GM04503 (cell line): ENCODE measurements at places on chromosomes 5 and 9.

DNA sequence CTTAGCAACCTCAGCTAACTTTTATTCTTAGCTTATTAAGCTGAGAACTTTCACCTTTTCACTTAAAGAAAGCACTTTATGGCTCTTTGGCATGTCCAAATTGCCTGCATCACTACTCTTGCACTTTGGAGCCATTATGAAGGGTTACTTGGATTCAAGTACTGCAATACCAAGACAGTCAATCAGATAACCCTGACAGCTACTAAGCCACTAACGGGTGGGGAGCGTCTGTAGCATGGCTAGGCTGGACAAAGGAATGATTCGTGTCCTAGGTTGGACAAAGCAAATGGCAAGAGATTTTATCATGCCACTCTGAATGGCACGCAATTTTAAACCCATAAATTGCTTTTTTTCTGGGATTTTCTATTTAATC is 39.6 kb downstream of the TRPM6 start:
- DNase-seq, result no peak

DNA sequence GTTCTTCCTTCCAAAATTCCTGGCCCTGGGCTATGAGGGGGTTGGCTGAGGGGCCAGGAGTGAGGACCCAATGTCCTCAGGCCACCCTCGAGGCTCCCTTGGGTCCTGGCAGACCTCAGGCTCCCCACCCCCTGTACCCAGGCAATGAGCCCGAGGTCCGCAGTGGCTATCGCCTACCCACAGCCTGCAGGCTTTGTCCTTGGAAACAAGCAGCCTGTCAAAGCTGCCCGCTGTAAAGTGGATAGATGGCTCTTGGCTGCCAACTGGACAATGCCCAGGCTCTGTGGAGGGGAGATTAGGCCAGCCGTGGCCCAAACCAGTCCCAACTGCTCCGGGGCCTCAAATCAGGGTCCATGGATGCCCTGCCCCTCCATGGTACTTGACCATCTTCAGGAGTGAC is 2.2 kb upstream of the ADGRD2 start:
- no peak for DNase-seq

- DNase-seq, result no peak
Observed at GRCh38 chr5:116135344-116135743, 50.5 kb downstream of the COMMD10 start.

DNA sequence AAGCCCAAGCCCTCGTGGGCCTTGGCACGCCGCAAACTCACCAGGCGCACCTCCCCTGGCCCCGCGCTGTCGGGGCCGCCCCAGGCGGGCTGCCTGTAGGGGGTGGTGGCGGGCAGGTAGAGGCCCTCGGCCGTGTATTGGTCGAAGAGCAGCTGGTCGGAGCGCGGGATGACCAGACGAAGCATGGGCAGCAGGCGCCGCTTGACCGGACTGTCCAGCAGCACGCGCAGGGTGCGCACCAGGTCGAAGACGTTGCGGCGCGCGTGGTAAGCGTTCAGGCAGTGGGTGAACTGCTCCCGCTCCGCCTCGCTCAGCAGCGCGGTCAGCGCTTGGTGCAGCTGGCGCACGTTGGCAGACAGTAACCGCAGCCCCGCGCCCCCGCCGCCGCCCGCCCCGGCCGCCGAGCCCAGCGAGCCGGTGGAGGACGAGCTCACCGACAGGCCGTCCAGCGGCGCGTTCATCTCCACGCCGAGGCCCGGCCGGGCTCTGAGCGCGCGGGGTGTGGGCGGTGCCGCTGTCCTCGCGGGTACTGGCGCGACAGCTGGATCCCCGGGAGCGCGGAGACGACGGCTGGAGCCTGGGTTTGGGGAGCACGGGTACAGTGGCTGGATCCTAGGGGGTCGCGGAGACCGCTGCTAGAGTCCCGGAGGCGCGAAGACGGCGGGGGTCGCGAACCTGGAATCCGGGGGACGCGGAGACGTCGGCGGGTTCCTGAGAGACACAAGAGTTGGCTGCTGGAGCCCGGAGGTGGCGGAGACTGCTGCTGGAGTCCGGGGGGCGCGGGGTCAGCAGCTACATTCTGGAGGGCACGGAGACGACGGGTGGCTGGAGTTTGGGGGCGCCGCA is 709 bp downstream of the WHRN start:
- DNase-seq, result no peak

GRCh38 chr9:21608200-21608599 is 126.1 kb upstream of the IFNE start:
- DNase-seq, result no peak

DNA sequence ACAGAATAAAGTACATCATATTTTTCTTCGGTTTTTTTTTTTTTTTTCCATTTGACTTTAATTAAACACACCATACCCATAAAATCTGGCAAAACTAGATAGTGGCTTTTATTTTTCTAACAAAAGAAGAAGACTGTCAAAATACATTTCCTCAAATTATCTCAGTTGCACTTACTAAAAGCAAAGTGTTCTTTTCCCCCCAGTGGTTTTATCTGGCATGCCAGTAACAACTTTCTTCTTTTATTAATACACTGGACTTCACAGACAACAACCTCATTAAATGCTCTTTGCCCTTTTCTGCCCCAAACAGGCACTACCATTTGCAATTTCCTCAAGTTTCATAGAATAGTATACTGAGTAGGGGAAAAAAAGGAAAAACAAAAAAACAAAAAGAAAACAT is 1792.3 kb downstream of the EFNA5 start:
- no peak for DNase-seq

DNA sequence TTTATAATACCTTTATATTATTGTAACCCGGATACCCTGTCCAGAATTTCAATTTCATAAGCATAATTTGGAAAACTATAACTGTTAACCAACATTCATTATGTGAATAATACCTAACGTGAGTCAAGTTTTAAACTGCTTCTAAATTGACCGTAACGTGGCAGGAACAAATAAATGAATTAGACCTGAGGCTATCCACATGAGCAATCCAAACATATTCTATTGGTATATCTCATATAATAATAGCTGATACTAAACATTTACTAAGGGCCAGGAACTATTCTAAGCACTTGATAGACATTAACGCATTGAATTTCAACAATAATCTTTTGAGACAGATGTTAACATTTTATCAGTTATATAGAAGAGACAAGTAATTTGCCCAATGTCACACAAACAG is 276.4 kb downstream of the MEF2C start:
- DNase-seq, result no peak
